ENCODE measurements at places on chromosomes 3 and 15.

GRCh38 chr3:59820352-59820934, 770.6 kb upstream of the CFAP20DC start:
- no peak for DNase-seq

- DNase-seq, result no peak
These were observed 68.8 kb upstream of the IQSEC1 start for GRCh38 chr3:13141991-13142412.

- DNase-seq, result no peak
These were observed 477.7 kb upstream of the ZNF385D start for GRCh38 chr3:22228705-22229104.

DNA sequence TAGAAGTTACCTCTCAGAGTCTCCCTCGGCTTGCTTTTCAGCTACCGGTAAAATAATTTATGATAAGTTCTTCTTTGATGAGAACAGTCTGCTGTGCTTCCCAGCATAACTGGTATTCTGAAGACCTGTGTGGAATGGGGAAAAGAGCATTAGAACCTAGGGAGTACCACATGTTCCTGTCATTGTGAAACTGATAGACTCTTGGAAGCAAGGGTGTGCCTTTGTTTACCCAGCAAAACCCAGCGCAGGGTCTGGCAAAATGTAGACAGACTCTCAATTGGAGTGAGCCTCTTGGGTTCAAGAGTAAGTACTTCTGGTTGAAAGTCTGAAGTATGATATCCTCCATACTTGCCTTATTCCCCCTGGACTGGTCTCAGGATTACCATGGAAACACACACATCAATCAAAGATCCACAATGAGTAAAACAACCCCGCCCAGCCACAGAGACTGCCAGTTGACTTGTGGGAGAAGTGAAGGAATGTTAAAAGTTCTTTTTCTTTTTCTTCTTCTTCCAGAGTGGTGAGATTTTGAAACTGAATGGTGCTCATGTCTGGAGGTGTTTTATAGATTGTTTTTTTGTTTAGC, 652.4 kb upstream of the NAALADL2 start:
- no peak for DNase-seq

- DNase-seq, result no peak
These were observed 305.7 kb upstream of the ICE2 start for GRCh38 chr15:60784483-60785254.

GRCh38 chr15:78866803-78867202, 5.9 kb upstream of the MORF4L1 start:
- no peak for DNase-seq

DNA sequence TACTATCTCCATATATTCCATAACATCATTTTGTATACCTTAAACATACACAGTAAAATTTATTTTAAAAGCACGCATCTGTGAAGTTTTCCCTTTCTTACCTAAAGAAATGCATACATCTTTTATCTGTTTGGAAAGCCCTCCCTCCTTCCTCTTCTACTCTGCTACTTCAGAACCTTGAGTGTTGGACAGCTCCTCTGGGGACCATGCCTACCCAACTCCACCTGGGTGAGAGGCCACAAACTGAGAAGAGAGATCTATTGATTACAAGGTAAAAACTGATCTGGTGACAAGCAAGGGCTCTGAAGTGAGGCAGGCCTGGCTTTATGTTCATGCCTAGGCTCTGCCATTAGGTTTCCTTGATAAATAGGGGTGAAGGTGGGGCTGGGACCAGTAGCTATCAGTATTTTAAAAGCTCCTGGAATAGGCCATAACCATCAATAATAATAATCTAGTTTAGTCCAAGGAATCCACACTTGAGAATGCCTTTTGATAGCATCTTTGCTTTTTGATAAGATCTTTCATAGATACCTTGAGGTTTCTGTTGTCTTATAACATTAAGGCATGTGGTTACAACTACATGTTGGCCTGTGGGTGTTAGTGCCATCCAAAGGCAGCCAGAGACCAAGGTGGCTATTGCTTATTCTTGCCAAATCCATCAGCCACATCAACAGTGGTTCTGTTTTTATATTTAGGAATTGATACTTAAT, 148.8 kb downstream of the KCNMB2 start:
- DNase-seq, result no peak

- DNase-seq, result no peak
These were observed 37.2 kb upstream of the TM4SF1 start for GRCh38 chr3:149414557-149415231.

DNA sequence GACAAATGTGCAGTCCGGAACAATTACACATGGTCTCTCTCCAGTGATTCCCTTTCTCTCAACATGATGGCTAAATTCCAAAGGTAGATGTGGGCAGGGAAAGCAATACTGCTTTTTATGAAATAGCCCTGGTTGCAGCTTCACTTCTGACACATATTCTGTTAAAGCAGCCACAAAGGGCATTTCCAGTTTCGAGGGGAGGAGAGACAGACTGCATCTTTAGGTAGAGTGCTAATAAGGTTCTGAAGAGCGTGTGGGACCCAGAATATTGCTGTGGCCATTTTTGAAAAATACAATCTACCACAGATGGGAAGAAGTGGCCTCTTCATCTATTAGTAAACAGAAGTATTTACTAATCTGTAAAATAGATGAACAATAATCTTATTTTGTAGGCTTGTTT, 139.3 kb upstream of the PEX5L start:
- DNase-seq, result no peak

DNA sequence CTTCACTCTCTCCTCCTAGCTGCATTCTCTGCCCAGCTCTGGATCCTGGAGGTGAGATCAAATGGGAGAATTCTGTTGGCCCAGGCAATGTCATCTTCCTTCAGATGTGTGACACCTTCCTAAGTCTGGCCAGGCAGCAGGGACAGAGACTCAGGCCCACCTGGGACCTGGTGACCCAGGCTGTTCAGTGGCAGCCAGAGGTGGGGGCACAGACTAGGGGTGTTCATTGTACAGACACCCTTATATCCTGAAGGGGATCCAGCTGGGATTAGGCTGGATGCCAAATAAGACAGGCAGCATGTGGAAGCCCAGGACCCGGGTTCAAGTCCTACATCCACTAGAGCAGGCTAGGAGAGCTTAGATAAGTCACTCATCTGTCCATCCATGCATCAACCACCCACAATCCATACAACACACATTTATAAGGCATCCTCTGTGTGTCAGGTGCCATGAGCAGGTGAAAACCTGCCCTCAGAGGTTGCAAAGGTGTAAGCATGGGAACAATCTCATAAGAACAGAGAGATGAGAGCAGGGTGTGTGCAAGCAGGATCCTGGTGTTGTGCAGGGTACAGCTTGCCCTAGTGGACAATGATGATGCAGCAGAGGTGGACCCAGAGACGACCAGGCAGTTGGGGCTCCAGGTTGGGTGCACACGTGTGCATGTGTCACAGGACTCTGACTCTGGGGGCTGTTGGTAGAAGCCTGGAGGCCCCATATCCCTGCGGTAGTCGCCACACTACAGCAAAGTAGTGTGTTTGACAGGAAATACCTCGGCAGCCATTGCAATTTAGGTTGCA, 18.3 kb upstream of the RPL29 start:
- no peak for DNase-seq

DNA sequence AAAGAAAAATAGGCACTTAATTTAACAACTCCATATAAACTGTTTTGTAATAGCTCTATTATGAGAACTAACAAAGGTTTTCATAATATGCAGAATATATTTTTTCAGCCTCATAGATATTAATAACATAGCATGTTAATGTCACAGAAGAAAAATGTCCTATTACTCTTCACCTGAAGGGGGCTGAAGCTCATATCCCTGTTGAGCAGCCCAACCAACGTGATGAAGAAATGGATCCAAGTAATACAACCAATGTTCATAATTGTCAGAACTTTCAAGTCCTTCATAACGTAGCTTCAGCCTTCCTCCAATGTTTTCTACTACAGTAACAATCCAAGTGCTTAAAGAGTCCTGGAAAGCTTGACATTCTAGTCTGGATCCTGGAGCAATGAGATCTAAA, 34.5 kb upstream of the STIMATE start:
- no peak for DNase-seq

DNA sequence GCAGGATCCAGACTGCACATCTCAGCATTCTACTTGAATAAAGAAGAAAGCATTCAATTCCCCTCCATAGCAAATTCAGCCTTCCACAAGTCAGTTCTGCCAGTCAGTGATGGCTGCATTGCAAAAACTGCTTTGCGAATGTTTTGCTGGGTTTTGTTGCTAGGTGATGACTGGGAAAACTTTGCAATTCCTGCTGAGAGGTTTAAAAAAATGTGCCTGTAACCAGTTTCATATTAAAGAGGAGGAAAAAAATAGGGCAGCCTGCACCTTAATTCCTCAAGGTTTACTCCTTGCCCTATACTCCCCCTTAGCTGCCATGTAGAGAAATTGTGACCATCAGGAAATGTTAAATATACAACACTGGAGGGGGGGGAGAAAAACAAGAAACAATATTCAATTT, 225.6 kb upstream of the ATP11B start:
- DNase-seq, result no peak

GRCh38 chr3:99578339-99578970, 59.9 kb upstream of the COL8A1 start:
- no peak for DNase-seq
